Fibroblast of skin of right biceps (primary cell): ENCODE measurements at places on chromosomes 6 and 20.
A peak's percentile ranks its signal among the peaks of the same experiment; 100 is the strongest.

- peak; percentile 60 for DNase-seq
Measured at GRCh38 chr6:72865467-72865866, 243.6 kb downstream of the KCNQ5 start.

GRCh38 chr6:164286011-164286410 is 871.5 kb downstream of the QKI start:
- DNase-seq = peak; percentile 19

GRCh38 chr6:9521152-9521530 is 893.7 kb downstream of the TFAP2A start:
- no peak for DNase-seq

- no peak for DNase-seq
Measured at GRCh38 chr6:130020073-130020906, 1.9 kb downstream of the L3MBTL3 start.

DNA sequence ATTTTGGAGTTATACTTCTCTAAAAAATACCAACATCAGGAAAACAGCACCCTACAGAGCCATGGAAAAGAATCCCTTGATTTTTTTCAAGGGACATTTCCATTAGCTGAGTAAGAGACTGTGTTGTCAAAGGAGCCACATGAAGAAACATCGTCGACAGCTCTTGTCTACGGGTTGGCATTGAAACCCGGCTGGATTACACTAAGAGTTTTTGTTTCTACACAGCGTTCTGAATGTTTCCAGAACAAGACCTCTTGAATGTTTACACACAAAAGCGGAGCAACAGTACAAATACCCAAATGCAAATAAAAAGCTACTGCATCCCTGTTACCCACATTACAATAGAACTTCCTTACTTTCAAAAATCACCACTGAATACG is 2.4 kb upstream of the MYLK4 start:
- DNase-seq = no peak

- no peak for DNase-seq
Measured at GRCh38 chr20:24743641-24744040, 205.4 kb upstream of the CST7 start.

- peak; percentile 72 for DNase-seq
Measured at GRCh38 chr6:33705268-33705885, 6.1 kb downstream of the UQCC2 start.

- peak; percentile 81 for DNase-seq
Measured at GRCh38 chr20:63273635-63274380, 1.2 kb downstream of the ARFGAP1 start.

DNA sequence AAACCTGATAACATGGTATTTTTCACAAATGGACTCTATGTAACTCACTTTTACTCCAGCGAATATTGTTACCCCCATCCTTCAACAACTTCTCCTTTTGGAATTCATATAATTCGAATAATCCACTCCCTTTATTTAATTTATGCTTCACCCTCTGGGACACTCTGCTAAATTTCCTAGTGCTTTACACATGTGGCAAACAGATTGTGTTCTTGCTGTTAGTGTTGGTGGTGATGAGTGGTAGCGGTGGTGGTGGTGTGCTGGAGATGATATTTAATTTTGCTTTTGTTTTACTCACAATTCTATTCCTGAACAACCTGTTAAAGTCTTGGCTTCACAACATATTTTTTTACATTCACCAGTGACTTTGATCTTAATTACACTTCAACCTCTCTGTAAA is 32.8 kb downstream of the HTR1B start:
- DNase-seq = no peak

GRCh38 chr6:141133346-141133745 is 999.4 kb upstream of the GJE1 start:
- peak; percentile 56 for DNase-seq

GRCh38 chr6:93300661-93301060 is 118.7 kb downstream of the EPHA7 start:
- DNase-seq = no peak

- DNase-seq = no peak
Measured at GRCh38 chr6:131067521-131067920, 4.5 kb upstream of the EPB41L2 start.

DNA sequence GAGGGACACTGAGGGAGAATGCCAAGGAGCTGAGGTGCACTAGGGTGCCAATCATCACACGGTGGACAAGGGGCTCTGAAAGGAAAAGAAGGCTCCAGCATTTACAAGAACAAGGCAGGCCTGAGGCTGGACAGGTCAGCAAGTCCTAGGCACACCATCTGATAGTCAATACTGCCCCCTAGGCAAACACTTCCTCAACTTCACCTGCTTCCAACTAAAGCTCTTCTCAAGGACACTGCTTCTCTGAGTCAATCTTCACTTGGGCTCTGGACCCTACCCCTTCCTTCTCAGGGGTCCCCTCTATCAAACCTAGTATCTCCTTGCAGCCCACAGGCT is 37.7 kb upstream of the SLC4A11 start:
- DNase-seq = no peak

- peak; percentile 98 for DNase-seq
Measured at GRCh38 chr20:56554869-56555268, 21.8 kb downstream of the FAM209B start.

DNA sequence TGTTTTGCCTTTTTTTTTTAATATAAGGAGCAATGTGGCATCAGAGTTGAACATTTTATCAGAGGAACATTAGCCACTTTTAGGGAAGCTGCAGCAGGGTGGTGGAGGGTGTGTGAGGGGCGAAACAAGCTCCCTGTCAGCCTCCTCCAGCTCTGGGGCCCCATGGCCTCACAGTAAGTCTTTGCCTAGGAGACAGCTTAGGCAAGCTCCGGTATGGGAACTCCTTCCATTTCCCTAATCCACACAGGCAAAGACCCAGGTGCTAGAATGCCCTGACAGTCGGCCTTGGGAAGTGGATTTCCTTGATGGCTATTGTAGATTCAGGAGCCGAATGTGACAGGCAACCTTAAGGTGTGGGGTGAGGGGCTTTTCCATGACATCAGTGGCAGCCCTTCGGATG is 862 bp downstream of the PRND start:
- DNase-seq = no peak

DNA sequence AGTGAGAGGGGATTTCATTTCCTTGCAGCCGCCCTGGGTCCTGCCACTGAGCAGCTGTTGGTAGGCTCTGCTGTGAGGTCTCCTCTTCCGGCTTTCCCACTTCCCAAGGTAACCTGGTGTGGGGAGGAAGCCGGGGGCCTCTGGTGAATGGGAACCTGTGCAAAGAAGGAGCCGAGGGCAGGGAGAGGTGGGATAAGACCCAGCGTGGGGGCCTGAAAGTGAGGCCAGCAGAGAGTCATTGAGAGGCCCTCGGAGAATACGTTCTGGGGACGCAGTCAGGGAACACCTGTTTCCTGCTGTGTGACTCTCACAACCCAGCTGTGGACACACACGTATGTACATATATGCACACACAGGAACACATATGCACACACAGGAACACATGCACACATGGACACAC is 100.7 kb downstream of the CDH26 start:
- DNase-seq = no peak

DNA sequence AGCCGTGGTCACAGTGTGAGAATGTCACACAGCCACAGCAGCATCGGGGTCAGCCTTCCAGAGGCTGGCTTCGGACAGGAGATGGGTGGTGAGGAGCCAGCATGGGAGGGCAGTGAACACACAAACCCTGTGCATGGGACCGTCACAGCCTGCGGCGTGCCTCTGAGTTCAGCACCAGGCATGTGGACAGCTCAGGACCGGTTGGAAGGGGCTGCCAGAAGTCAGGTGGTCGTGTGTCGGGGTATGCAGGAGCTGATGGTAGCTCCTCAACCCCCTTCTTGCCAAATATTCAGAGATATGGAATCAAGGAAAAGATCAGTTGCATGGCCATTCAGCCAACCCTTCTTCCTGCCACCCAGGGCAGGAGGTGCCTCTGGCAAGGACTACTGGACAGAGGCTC is 28.2 kb downstream of the MYT1 start:
- no peak for DNase-seq

- DNase-seq = no peak
Measured at GRCh38 chr6:143696664-143697000, 18.9 kb downstream of the PHACTR2 start.

DNA sequence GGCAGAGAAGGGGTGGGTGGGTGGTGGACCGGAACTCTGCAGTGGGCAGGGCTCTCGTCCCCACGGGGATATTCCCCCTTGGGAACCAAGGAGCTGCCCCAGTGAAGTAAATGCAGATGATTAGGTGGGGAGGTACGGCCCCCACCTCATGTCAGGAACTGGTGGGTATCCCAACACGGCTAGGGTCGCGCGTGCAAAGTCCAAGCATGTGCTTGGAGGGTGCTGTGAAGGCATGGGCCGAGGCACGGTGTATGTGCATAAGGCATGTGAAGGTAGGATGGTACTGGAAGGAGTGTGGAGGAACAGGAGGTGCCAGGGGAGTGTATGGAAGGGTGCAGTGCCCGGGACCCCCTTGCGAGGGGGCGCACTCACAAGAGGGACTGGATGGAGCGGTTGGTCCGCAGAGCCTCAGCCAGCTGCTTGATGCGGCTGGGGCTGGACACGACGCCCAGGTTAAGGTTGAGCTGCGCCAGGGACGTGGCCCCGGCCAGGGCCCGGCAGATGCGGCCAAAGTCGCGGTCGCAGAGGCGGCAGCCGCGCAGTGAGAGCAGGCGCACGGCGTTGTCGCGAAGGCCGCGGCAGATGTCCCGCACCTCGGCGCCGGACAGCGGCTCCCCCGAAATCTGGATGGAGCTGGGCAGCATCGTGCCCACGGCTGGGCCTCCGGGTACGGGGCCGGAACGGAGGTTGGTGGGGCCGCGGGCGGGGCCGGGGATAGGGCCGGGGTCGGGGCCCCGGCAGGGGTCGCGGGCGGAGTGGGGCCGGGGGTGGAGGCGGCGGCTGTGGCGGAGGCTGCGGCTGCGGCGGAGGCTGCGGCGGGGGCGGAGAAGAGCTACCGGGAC is 783 bp downstream of the LRRC73 start:
- DNase-seq = no peak

GRCh38 chr20:21101453-21101931 is 4.7 kb downstream of the LINC00237 start:
- DNase-seq = peak; percentile 6

GRCh38 chr6:126100386-126100785 is 114.0 kb downstream of the TRMT11 start:
- DNase-seq = no peak

GRCh38 chr6:158040051-158040803 is 58.6 kb downstream of the SYNJ2 start:
- peak; percentile 99 for DNase-seq

GRCh38 chr6:1043458-1043836 is 268.5 kb upstream of the FOXQ1 start:
- DNase-seq = peak; percentile 57

GRCh38 chr20:60528141-60528540 is 569.9 kb downstream of the CDH26 start:
- no peak for DNase-seq

GRCh38 chr20:53809217-53809616 is 215.6 kb upstream of the ZNF217 start:
- no peak for DNase-seq

- no peak for DNase-seq
Measured at GRCh38 chr6:38016824-38017223, 197.3 kb downstream of the ZFAND3 start.

DNA sequence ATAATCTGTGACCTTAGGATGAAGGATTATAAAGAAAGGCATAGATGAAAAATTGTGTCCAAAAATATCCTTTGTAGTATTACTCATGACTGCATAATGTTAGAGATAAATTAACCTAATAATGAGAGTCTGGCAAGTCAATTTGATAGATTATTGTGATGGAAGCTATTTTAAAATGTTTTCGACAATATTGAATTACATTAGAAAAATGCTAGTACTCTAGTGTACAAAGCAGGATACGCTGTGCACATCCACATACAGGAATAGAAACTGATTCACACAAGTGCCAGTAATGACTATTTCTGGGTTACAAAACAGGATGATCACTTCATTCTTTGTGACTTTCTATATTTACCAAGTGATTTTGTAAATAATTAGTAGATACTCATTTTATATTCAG is 3.3 kb downstream of the SLC17A2 start:
- DNase-seq = no peak

- no peak for DNase-seq
Measured at GRCh38 chr6:42326248-42326647, 108.6 kb upstream of the MRPS10 start.

GRCh38 chr20:53281557-53282117 is 309.5 kb downstream of the TSHZ2 start:
- DNase-seq = no peak

GRCh38 chr6:117615750-117616390 is 13.6 kb upstream of the GOPC start:
- peak; percentile 81 for DNase-seq

DNA sequence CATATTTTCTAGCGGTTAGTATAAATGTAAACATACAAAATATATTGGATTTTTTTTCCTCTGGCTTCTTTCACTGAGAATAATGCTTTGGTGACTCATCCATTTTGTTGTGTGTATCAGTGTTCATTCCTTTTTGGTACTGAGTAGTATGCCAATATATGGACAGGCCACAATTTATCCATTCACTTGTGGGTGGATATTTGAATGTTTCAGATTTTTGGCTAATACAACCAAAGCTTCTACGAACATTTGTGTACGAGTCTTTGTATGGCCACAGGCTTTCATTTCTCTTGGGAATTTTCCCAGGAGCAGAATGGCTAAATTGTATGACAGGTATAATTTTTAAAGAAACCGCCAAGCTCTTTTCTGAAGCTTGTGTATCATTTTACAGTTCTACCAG is 677.5 kb downstream of the HDGFL1 start:
- peak; percentile 10 for DNase-seq

DNA sequence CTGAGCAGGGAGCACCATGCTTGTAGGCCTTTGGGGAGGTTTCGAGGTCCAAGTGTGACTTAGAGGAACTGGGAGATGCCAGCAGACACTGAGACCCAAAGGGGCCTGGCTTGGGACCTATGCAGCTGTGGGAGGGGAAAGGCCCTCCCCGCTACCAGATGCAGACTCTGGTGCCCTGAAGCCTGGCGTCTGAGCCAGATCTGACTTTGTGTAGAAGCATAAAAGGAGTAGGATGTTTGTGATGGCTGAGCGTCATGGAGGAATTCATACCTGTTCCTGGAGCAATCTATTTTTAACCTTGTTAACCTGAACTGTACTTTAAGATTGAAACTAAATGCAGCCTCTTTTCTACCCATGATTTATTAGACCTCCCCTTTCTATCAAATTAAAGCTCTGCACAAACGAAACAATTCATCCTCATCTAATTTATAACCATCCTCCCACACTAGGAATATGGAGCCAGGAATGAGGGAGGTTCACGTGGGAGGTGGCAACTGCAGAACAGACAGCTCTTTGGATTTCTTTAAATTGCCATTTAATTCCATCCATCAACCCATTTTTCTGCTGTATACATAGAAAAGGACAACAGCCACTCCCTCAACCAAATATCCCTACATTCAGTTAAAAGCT is 172.6 kb upstream of the AGPAT4 start:
- DNase-seq = no peak

GRCh38 chr20:63371291-63371865 is 10.2 kb upstream of the CHRNA4 start:
- DNase-seq = no peak

- no peak for DNase-seq
Measured at GRCh38 chr20:41630846-41631245, 12.7 kb upstream of the CHD6 start.
